ENCODE measurements at places on chromosomes 11 and 22.

DNA sequence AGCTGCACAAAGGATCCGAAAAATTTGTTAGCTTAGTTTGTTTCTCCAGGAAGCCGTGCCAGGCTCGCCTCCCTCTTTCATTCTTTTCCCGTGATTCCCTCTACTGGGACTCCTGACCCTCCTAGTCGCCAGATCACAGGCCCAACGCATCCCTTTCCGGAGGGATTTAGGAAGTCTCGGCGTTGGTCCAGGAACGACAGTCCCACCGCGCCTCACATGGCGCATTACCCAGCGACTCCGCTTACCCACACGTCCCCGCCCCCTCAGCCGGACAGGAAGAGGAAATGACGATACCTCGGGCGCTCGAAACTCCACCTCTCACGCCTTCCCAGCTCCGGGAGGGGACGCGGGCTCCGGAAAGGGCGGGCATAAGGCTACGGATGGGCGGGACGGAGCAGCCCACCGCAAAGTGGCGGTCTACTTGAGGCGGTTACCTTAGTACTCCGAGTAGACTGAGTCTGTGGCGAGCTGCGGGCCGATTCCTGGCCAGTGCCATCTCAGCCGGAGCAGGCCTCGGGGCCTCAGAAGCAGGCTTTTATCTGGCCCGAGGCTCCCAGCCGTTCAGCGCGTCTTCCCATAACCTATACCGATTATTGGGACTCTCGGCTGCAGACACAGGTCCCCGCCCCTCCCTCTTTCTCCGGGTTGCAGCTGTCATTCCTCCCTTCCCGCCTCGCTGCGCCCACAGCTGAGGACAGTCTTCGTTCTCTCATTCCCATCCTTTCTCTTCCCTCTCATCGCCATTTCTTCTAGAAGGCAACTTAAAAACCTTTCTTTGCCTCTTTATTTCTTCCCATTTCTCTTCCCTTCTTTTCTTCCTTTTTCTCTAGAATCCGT, at the start of gene CCDC15:
TSS of gene CCDC15 (plus strand) at position 450 of the 837 bp plus-strand sequence. CDS start 531 bp downstream, outside the sequence.
- peak; percentile 94 for DNase-seq

- DNase-seq = no peak
Observed at GRCh38 chr11:19315511-19315910, 74.8 kb upstream of the E2F8 start.

DNA sequence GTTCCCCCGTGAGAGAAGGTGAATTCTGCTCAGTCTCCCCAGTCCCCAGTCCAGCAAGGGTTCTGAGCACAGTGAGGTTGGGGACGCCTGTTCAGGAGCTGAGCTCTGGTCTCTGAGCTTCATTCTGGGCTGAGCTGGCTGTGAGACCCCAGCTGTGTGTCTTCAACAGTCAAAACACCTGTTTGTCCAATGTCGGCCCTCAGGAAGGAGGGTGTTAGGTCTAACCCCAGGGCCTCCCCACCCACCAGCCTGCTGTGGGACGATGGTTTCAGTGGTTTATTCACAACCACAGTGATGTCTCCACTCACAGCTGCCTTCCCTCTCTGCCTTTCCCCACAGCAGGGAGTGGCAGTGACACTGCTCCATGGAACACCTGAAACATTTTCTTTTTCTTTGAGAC, 1282.9 kb downstream of the TBC1D22A start:
- DNase-seq = no peak

- DNase-seq = no peak
Observed at GRCh38 chr22:39661842-39662685, 91.5 kb downstream of the CACNA1I start.

- no peak for DNase-seq
Observed at GRCh38 chr11:12569499-12570425, 104.5 kb upstream of the TEAD1 start.

DNA sequence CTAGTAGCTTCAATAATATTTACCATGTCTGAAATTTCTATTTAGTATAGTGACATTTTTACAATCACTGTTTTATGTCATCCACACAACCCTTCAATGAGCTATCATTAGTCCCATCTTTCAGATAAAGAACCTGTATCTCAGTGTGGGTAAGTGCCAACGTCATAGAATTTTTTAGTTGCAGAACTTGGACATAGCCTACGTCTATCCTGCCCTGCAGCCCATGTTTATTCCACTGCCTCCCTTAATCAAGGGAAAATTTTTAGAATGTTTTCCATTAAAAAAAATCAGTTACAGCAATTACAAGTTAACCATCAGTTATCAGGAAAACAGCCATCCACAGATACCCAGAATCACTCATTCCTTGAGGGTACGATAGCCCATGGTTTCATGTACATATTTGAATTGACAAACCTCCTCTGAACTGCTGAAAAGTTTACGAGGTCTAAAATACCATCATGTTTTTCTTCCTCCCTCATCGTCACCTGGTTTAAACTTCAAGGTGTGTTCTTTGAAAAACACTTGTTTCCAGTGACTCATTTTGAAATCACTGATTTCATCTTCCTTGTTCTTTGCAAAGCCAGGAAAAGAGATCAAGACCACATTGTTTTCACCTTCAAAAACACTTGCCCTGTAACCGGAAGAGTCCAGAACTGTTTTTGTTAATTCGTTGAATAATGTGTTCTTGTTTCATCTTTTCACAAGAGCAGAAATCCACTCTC, 100.9 kb downstream of the FAM76B start:
- no peak for DNase-seq

- no peak for DNase-seq
Observed at GRCh38 chr11:2325123-2325522, 23.3 kb downstream of the TSPAN32 start.

All from NCI-H460 (cell line).